EH (cell line): ENCODE measurements at places on chromosomes 3 and 15.

DNA sequence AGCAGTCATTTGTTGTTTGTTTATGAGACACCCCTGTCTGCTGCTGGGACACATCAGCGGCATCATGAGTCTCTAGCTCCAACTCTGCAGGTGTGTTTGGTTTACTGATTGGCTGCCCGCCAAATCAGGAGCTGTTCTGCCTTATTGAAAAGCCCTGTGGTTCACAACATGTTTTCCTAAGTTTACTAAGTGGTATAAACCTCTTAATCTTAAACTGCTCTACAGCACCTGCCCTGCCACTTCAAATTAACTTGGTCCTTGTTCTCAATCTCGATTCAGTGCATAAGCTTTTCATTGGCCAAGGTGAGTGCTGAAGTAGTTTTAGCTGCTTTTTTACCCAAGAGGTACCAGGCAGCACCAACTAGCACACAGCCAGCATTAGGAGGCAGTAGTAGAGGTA, 77.8 kb upstream of the WDR72 start:
- no peak for DNase-seq

DNA sequence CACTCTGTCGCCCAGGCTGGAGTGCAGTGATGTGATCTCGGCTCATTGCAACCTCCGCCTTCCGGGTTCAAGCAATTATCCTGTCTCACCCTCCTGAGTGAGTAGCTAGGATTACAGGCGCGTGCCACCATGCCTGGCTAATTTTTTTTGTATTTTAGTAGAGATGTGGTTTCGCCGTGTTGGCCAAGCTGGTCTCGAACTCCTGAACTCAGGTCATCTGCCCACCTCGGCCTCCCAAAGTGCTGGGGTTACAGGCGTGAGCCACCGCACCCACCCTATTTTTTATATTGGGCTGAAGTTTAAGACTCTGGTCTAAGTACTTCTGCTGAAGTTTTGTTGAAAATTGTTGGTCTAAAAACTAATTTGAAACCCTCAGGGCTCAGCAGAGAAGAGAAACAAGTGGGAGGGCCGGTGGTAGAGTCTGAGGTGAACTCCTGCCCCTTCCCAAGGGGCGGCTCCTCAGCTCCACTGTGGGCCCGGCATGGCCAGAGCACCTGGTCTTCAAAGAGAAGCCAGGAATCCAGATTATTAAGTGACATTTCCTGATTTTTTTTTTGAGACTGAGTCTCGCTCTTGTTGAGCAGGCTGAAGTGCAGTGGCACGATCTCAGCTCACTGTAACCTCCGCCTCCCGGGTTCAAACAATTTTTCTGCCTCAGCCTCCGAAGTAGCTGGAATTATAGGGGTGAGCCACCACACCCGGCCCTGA, 4.0 kb downstream of the HDAC11 start:
- no peak for DNase-seq

GRCh38 chr3:175057401-175057800, 198.3 kb downstream of the NAALADL2 start:
- DNase-seq: peak; percentile 42

DNA sequence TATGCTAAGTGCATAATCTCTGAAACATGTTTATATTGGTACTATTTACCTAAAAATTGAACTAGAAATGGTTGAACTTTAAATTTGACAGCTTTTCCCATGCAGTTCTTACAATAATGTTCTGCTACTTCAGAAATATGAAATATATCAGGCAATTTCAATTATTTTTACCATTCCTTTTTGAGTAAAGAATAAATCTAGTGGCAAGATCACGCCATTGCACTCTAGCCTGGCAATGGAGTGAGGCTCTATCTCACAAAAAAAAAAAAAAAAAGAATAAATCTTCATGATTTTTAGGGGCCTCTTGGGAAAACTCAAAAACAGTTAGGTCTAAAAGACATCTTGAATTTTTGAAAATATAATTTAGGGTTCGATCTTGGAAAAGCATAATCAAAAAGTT, 10.6 kb upstream of the DNAAF4 start:
- no peak for DNase-seq

- no peak for DNase-seq
Observed at GRCh38 chr3:152609891-152610290, 225.0 kb upstream of the P2RY1 start.

DNA sequence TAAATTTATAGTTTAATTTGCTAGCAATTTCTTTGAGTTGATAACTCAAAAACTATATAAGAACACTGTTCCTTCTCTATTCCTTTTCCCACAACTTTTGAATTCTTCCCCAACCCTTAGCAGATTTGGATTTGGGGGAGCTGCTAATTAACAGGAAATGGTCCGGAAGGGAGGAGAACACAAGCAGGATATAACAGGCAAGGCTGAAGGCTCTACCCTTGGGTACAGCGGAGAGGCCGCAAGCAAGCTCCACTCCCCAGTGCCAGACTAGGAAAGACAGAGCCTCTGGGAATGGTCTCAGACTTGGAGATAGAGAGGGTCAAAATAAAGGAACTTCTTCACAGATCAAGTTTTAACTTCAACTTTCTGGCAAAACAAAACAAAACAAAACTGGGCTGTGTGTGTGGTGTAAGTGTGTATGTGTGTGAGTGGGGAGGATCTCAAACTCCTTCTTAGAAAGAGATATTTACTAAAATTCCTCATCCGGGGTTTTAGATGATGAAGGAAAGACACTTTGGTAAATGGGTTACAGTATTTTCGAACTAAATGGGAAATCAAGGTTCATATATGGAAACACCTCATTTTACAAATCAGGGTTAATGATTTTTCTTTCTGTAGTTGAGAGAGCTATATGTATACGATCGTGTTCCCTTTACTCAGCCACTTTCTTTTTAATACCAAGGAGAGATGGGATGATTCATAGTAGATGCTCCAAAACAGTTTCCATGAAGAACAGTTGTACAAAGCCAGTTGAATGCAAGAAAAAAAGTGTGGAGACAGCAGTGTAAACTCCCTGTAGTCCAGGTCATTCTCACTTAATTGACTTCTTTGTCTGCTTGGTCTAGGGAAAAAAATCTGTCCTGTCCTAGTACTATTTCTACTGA, 161.1 kb downstream of the TP63 start:
- DNase-seq: no peak

- DNase-seq: no peak
Observed at GRCh38 chr3:188178293-188178936, 24.5 kb downstream of the LPP start.
